ENCODE measurements at places on chromosomes 6 and 20.
A peak's percentile ranks its signal among the peaks of the same experiment; 100 is the strongest.

DNA sequence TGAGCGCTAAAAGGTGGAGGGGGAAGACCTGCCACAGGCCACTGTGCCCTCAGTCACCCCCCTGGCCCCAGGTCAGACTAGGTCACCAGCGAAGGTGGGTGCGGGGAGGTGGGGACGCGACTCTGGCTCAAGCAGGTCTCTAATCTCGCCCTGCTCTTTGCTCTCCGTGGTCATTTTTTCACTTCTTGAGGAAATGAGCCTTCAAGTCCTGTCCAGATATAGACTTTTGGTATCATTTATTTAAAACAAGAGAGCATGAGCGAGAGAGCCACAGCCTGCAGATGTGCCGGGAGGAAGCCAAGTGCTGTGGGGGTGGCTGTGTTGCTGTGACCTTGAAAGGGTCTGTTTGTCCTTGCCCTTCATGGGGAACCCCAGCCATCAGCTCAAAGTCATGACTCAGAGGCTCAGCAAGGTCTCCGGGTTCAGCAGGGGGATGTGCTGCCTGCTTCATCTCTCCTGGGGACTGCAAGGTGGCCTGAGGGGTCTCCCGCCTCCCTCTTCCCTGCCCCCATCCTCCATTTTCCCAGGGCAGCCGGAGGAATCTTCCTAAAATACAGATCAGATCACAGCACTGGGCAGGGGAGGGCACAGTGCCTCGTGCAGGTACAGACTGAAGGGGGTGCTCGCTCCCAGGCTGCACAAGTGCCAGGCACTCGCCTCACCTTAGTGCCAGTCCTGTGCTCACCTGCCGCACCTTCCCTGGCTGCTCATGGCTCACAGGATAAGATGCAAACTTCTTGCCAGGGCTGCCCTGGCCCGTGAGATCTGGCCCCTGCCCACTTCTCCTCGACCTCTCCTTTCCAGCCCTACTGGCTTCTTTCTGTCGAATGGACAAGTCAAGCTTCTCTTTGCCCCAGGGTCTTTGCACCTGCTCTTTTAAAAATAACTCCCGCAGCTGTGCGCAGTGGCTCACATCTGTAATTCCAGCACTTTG lies 26.5 kb downstream of the SULF2 start:
- no peak for DNase-seq

DNA sequence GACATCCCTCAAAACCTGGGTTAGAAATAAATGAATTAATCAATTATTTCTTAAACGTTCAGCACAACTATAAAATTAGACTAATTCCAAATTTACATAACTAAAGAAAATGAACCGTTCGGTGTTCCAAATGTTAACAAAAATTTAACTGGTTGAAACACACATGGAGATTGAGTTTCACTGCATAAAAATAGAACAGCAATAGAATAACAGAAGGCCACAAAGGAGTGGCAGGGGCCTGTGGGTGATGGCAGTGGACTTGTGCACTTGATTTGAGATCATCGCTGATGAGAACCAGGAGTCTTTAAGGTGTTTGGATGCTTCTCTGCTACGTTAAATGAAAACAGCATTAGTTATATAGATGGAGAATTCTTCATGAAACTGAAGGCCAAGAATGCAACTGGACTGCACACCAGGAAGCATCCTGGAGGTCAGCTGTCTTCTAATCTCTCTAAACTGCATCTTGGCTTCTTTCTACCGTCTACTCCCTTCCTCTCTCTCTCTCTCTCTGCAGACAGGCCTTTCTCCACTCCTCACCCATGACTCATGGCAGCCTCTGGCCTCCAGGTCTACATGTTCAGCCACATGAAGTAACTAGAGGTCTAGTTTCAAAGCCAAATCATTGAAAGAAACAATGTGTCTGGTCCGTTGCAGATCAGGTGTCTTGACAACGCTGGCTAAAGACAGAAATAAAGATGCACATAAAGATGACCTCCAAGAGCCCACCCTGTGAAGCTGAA lies 111.3 kb downstream of the SIM1 start:
- DNase-seq, result peak; percentile 52

GRCh38 chr6:158762787-158763433 lies 56.3 kb downstream of the EZR start:
- no peak for DNase-seq

DNA sequence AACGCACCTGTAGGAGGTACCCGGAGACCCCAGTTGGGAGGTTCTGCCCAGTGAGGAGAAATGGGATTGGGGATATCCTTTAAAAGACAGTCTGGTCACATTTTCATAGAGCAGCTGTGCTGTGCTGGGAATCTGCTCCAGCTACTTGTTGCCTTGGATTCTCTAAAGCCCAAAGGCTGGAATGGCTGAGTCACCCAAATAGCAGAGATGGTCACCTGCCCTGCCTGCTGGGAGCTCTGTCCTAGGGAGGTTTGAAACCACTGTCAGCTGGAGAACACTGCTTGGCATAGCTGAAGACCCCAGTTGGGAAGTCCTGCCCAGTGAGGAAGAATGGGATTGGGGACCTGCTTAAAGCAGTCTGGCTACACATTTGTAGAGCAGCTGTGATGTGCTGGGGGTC lies 34.8 kb upstream of the TFB1M start:
- DNase-seq, result peak; percentile 22

- no peak for DNase-seq
Measured at GRCh38 chr6:170093276-170093657, 197.6 kb downstream of the DLL1 start.

DNA sequence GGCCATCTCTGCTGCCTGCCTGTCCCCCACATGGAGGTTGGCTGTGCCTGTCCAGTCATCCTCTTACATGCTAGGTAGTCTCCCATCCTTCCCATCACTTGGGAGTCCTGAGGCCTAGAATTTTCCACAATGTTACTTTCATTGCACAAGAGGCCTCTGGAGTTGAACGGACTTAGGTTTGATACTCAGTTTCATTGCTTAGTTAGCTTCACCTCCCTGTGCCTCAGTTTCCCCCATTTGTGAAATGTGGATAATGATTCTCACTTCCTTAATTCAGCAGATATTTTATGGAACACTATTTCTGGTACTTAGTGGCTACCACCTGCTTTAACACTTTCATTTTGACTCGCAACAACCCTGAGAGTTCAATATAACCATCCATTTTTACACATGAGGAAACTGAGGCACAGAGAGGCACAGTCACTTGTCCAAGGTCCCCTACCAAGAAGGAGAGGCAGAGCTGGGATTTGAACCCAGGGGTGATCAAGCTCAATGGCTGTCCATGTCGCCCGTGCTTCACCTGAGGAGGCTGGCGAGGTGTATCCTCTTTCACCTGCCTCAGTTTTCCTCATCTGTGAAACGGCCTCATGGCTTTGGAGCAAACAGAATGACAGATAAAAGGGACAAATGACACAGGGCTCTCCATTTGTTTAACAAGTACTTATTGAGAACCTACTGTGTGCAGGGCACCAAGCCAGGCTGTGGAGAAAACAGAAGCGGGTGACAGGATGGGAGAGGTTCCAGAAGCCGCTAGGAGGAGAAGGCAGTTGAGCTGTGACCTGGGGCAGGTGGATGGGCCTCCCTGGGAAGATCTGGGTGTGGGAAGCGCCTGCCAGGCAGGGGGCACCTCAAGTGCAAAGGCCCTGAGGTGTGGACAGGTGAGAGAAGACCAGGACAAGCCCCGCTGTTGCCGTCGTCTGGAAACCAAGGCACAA lies 154.3 kb upstream of the PTPN1 start:
- DNase-seq, result no peak

DNA sequence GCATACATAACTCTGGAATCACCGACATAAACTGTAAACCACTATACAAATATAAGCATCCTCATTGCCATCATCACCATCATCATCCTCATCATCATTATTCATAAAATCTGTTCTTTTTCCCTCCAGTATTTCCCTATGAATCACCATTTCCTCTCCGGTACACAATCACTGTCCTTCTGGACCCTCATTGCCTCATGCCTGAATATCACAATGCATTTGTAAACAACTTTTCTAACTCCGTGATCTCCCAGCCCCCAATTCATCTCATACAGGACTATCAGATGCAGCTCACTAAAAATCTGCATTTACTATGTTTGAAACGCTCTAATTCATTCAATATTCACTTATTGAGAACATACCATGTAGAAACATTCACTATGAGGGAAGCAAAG lies 339.7 kb downstream of the TBC1D32 start:
- DNase-seq, result peak; percentile 50

- DNase-seq, result no peak
Measured at GRCh38 chr6:9335431-9335830, 900.1 kb upstream of the SLC35B3 start.

DNA sequence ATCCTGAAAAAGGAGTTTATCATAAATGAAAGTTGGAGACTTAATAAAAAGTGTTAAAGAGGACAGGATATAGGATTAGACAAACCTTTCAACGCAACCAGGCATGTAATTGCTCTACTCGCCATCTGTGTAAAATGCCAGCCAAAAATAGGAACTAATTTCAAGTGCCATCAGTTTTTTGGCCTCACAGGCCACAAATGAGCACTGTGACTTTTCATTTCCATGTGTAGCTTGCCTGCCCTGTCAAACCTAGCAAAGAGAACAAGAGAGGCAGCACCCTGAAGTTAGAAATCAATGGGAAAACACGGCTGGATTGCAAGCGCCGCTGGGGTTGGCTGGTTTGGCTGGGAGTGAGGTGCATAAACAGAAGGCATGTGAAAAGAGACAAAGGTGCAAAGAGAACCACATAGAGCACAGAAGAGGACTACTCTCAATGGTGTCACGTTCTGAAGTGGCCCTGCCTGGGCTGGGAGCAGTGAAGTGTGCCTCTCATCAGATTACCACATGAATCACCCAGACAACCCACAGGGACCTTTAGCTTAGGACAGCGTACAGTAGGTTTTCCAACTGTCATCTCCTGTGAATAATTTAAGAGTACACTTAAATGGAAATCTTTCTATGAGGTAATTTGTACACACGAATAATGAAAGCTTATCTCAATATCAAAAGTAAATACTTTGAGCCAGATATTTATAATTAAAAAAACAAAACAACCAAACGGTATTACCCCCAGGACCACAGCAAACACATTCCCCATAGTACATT lies 78.0 kb upstream of the NHSL1 start:
- peak; percentile 29 for DNase-seq

DNA sequence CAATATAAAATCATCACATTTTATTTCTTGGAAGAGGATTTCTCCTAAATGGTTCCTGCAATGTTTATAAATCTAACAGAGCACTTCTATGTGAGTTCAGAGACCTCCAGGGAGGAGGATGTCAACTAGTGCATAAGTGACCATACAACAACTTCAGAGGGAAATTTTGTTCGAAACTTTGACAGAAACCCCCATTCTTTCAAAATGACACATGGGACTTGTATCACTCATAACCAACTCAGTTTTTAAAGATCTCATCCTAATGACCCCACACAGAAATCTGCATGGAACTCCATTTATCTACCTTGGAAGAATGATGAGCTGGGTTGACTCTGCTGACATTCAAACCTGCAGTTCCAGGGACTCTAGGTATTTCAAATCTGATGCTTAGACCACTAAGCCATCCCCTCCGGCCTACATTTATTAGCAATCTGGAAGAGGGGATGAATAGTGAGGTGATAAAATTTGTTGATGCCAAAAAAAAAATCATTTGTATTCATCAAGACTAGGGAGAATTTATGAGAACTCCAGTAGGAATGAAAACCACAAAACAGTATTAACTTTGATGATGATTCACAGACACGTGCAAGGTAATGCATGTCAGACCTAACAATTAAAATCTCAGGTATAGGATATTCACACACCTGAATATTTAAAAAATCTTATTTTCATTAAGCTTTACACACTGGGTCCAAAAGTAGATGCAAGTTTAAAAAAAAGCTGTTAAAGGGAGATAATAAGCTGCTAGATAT lies 153.0 kb downstream of the REV3L start:
- no peak for DNase-seq

DNA sequence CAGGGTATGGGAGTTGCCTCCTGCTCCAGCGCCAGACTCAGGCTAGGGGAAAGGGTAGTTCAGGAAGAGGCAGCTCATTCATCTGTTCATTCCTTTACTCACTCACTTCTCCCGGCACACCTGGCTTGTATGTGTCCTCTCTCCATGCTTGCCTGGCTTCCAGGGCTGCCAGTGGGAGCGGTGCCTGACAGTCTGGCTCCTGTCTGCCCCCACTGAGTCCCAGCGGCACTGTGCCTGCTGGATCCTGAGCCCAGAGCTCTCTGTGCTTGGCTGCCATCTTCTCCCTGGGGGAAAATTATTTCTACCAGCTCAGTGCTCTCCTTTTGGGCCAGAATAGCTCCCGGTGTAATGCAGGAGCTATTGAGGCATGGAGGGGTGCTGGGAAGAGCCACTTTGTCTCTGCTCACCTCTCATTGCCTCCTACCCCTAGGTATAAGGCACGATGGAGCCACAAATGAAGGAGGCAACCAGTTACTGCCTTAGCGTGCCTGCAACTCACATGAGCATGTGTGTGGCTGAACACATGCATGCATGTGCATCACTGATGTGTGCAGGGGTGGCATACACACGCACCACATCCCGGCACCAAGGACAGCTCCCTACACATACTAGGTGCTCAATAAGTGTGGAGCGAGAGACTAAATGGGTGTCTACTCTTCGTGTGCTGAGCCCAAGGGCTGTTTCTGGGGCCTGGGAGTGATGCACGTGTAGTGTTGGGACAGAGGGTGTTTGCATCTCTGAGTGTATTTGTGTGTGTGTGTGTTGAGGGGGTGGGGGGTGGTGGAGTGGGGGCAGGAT lies 46.6 kb downstream of the CDH22 start:
- DNase-seq, result no peak

DNA sequence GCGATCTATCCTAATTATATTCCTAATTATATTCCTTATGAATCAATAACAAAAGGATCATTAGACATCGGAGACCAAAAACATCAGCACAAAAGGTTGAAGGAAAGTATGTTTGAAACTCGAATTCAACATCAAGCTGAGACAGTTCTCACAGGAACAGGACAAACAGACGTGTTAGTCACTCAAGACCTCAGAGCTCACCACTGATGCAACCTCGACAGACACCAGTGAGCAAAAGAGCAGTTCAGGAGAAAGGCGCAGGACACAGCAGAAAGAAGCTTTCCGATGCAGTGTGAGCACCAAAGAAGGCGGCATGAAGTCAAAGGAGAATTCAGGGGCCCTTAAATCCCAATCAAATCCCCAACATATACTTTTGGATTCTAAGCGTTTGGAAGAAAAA lies 6.3 kb upstream of the RAMACL start:
- DNase-seq, result no peak

DNA sequence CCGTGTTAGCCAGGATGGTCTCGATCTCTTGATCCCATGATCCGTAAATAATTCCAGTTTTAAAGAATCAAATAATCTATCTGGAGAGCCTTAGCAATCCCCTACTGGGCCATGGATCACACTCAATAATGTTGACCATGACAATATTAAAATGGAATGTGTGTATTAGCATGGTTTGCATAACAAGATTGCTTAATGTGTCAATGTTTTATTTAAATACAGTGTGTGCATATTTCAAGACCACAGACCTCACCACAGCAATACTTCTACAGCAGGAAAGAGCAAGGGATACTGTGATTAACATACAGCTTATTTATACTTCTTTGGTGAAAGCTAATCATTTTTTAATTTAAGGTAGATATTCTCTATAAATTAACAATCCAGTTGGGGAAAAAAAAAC lies 470.4 kb downstream of the TFAP2B start:
- no peak for DNase-seq
